ENCODE measurements at places on chromosomes 12 and 14. TPM values are rescaled to one million over a fixed set of nuclear protein-coding genes. Genes with fewer than 3 reads are reported as not detected.

DNA sequence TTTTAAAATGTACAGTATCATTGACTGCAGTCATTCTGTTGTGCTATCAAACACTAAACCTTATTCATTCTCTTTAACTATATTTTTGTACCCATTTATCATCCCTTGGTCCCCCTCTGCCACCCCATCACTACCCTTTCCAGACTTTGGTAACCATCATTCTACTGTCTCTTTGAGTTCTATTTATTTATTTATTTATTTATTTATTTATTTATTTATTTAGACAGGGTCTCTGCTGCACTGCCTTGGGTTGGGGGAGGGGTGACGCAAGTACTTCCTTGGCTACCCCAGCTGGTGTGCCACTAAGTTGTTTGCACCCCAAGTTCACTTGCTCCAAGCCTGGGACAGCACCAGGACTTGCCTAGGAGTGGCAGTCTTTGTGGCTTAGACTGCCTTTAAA is 427.8 kb upstream of the NOVA1 start:
- DNase-seq = no peak

GRCh38 chr12:96335270-96335669 is 65.0 kb downstream of the CDK17 start:
- no peak for DNase-seq

- DNase-seq = no peak
Observed at GRCh38 chr14:101713621-101714349, 47.7 kb upstream of the PPP2R5C start.

- DNase-seq = no peak
Observed at GRCh38 chr14:23055621-23056144, 1.6 kb downstream of the CDH24 start.

- DNase-seq = no peak
Observed at GRCh38 chr14:74524076-74524811, 30.7 kb downstream of the ISCA2 start.

SLC6A13 gene
- polyA plus RNA-seq = 3.9 TPM

SPX gene
- 7.2 TPM for polyA plus RNA-seq

- no peak for DNase-seq
Observed at GRCh38 chr12:71949646-71950045, 11.0 kb downstream of the TPH2 start.

CYP27B1 gene
- polyA plus RNA-seq = 0.99 TPM

- no peak for DNase-seq
Observed at GRCh38 chr12:128163086-128163485, 103.9 kb upstream of the TMEM132C start.

DNA sequence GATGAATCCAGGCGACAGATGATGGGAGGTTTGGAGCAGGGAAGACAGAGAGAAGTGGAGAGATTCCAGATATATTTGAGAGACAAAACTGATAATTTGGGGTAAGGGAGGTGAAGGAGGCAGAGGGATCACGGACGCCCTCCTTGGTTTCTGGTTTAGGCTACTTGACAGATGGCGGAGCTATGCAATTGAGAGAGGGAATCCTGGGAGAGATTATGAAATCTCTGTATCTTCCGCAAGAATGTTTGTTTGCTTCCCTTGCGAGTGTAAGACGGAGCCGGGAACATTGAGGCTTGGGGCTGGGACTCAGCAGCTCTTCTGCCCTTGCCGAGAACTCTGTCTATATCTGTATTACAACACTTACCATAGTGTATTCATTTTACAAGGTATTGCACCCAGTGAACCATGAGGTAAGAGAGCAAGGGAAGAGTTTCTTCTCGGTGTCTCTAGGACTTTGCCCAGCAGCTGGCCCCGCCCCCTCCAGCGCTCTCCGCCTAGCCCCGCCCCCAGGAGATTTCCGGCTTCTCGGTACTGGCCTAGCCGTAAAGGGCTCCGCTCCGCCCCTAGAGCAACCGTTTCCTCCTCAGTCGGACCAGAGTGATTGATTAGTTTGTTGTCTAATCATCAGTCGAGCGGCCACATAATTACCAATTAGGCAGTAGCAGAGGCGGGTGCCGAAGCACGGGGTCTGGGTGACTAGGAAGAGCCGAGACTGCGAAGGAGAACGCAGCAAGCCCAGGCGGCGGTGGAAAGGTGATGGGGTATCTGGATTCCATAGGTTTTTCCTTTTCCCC is at the start of gene PRR13:
PRR13 (plus strand) TSS at position 695 of the 794 bp plus-strand sequence. CDS start 981 bp downstream, outside the sequence.
- DNase-seq = peak; percentile 97

ADAMTS20 gene
- polyA plus RNA-seq = 0.22 TPM

GRCh38 chr14:68719634-68720384 is 73.1 kb downstream of the ZFP36L1 start:
- DNase-seq = no peak

DNA sequence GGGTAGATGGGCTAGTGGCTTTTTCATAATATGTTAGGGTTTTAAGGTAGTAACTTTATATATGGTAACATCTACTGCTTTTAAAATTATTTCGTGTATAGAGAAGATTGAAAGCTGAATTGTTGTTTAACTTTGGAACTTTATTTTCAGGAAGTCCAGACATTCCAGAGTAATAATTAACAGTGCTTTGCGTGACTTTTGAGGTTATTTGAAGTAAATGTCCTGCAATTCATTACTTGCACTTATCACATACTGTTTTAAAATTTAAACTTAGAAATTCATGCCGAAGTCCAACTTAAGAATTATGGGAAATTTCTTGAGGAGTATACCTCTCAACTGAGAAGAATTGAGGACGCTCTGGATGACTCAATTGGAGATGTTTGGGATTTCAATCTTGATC is 3.3 kb downstream of the WASHC4 start:
- DNase-seq = no peak

- DNase-seq = peak; percentile 37
Observed at GRCh38 chr14:95784137-95784536, 70.2 kb upstream of the TCL1A start.

GRCh38 chr14:68978172-68978911 is 760 bp downstream of the ACTN1 start:
- peak; percentile 71 for DNase-seq

PTPRO gene
- polyA plus RNA-seq = 0.91 TPM

- no peak for DNase-seq
Observed at GRCh38 chr12:108807996-108808769, 49.2 kb downstream of the SSH1 start.

DNA sequence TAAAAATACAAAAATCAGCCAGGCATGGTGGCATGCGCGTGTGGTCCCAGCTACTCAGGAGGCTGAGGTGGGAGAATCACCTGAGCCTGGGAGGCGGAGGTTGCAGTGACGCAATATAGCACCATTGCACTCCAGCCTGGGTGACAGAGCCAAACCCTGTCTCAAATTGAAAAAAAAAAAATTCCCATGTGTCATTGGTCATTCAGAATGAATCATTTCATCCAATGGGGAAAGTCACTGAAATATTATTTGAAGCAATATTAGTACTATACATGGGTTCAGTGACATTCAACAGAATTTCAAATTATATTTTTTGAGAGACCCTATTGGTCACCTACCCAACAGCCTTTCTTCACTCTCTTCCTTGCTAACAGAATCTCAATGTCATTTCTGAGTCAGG is 276.1 kb downstream of the ITPR2 start:
- DNase-seq = no peak

STON2 gene
- 5.5 TPM for polyA plus RNA-seq

Data from right lung (tissue), 10 donors.